Heart right ventricle (tissue), 16 donors: ENCODE measurements at places on chromosomes 16 and 17.
A peak's percentile ranks its signal among the peaks of the same experiment; 100 is the strongest.

GRCh38 chr17:81954131-81955057 lies 6.6 kb downstream of the NOTUM start:
- DNase-seq = no peak

DNA sequence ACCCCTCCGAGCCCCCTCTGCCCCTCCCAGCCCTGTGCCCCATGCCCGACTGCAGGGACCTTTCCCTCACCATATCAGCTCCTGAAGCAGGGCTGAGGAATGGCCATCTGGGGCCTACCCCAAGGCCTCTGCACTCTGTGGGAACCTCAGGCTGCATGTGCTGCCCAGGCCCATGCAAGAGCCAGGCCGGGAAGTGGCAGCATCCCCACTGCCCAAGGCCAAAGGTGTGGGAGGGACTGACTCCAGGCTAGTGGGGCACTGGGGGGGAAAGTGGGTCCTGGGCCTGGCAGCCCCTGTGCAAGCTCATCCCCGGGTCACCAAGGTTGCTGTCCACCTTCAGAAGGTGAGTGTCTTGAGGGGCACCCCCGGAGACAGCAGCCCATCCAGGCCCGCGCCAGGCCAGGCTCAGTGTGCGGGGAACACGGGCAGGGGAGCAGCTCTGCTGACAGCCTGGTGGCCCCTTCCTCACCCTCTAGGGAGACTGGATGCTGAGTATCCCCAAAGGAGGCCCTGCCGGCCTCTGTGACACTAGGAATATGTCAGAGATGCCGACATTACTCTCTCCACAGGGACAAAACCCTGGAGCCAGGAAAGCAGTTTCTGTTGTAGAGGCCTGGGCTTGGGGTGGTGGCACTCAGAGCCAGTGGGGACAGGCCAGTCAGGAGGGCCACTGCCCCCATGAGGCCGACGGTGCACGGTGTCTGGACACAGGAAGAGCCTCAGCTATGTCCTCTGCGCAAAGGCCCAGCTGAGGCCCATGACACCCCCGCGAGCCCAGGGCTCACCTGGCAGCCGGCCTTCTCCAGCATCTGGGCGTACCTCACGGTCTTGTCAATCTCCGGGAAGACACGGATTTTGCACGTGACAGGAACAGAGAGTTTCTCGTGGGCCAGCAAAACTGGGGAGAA lies 3.3 kb downstream of the DUS1L start:
- no peak for DNase-seq

DNA sequence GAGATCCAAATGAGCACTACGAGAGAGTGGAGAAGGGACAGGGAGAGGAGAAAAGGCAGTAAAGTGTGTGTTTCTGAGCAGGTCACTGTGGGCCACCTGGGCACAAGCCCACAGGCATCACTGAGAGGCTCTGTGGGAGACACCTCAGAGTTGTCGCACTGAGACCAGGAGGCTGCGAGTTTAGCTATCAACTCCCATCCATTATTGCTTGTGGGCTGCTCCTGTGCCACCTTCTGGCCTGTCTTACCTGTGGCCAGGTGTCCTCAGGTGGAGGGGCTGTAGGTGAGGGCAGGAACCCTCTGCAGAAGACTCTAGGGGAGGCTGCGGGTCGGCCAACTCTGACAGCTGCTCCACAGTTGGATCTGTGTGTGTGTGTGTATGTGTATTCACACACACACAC lies 2.5 kb upstream of the PRR29 start:
- DNase-seq = no peak

GRCh38 chr16:51231702-51232101 lies 80.6 kb upstream of the SALL1 start:
- DNase-seq = no peak

DNA sequence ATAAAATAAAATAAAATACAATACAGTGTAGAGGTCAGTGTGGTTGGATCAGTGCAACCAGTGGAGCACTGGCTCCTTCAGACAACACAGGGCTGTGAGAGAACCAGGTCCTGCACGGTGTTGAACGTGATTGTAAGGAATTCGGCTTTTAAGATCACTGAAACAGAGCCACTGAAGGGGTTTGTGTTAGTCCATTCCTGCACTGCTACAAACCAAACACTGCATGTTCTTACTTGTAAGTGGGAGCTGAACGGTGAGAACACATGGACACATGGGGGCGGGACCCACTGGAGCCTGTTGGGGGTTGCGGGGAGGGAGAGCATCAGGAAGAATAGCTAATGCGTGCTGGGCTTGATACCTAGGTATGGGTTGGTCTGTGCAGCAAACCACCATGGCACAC lies 193.2 kb upstream of the AXIN2 start:
- DNase-seq = no peak

- DNase-seq = no peak
Measured at GRCh38 chr16:49665482-49666230, 190.3 kb downstream of the ZNF423 start.

DNA sequence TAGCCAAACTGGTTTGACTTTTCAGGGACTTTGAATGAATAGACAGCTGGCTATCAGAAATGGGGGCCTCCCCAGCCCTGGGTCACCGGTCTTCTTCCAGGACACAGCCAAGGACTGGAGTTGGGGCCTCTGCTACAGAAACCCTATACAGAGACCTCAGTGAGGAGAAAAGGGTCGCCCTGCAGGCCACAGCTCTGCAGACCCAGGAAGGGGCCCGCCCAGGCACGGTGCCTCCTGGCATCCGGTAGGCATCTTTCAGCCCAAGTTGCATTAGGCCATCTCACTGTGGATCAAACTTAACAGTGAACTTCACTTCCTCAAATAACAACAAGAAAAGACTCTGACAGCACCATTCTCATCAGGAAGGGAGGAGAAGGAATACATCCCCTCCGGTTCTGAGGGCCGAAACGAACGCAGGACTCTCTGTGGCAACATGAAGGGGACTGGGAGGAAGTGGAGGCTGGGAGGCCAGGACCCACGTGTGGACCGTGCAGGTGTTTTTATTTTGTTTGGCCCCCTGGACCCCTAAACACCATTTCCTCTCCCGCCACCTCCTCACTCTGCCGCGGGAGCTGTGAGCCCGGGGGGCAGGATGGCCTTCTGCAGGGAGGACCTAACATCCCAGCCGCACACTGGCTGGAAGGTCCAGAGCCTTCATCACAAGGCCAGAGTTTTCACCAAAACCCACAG lies 7.2 kb downstream of the SLC38A10 start:
- DNase-seq = no peak

DNA sequence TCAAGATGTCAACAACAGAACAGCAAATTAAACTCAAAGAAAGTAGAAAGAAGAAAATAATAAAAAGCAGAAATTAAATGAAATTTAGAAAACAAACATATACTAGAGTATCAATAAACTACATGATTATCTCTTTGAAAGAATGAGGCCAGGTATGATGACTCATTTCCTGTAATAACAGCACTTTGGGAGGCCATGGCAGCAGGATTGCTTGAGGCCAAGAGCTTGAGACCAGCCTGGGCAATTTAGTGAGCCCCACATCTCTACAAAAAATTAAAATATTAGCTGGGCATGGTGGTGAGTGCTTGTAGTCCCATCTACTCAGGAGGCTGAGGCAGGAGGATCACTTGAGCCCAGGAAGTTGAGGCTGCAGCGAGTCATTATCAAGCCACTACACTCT lies 232.5 kb downstream of the RAB11FIP4 start:
- DNase-seq = no peak

DNA sequence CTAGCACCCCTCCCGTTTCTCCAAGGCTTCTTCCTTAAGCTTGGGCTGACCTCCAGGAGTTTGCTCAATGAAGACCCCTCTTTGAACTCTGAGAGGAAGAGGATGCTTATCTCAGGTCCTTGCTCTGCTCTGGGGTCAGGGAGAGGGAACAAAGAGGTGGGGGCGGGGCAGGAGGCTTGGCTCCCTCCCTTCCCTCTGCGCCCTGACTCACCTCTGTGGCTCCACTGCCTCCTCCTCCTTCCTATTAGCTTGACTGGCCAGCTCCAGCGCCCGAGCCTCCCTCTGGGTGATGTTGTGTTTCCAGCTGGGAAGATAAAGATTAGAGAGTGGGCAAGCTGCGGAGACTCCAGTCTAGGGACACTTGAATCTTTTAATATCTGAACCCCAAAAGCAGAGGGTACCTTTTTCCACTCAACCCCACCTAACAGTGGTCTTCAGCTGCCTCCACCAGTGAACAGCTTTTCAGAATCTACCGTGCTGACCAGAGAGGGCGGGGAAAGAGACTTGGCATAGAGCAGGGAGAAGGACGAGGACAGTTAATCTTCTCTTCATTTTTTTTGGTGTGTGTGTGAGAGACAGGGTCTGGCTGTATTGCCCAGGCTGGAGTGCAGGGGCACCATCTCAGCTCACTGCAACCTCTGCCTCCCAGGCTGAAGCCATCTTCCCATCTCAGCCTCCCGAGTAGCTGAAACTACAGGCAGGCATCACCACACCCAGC lies 6.7 kb downstream of the GIP start:
- DNase-seq = no peak

- DNase-seq = no peak
Measured at GRCh38 chr17:51640108-51640622, 379.8 kb downstream of the UTP18 start.

GRCh38 chr17:74868251-74868907 lies 4.4 kb downstream of the FDXR start:
- DNase-seq = no peak

GRCh38 chr17:50397919-50398285 lies 579 bp upstream of the LRRC59 start:
- DNase-seq = no peak

GRCh38 chr17:7480089-7480384 lies 606 bp upstream of the ZBTB4 start:
- DNase-seq = no peak

GRCh38 chr17:7574176-7574953 lies 5.1 kb upstream of the CD68 start:
- no peak for DNase-seq

DNA sequence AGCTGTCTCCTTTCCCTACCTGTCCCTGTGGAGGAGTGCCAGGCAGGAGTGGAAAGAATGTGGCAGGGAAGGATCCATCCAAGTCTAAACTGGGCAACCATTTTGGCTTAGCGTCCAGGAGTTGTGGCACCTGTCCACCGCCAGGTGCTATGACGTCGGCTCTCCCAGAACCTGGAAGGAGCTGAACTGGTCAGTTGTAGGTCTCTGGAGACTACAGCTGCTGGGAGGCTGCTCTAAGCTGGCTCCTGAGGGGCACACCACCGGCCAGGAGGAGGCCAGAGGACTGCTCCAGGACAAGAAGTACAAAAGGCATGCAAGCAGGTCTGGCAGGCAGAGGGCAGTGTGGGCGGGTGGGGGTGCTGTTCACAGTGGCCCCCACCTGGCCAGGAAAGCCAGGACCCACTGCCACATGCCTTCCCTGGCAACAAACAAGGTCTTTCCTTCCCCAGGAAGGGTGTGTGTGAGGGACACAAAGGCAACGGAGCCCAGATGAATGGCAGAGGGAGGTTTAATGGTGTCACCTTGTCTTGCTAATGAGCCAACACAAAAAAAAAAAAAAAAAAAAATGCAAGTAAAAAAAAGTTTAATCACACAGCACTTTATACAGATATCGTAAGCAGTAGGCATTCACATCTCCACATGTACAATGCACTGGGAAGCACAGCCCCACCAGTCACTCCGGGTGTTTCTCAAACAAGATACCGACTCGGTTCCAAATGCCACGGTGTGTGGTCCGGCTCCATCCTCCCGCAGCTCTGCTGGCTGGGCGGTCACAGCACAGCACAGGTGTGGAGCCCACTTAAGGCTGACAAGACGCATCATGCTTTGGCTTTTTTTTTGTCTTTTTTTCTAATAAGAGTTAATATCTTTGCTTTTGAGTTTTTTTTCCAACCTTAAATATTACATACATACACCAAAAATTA lies 4.8 kb downstream of the SPHK1 start:
- no peak for DNase-seq

- DNase-seq = no peak
Measured at GRCh38 chr17:51617986-51618385, 357.6 kb downstream of the UTP18 start.

DNA sequence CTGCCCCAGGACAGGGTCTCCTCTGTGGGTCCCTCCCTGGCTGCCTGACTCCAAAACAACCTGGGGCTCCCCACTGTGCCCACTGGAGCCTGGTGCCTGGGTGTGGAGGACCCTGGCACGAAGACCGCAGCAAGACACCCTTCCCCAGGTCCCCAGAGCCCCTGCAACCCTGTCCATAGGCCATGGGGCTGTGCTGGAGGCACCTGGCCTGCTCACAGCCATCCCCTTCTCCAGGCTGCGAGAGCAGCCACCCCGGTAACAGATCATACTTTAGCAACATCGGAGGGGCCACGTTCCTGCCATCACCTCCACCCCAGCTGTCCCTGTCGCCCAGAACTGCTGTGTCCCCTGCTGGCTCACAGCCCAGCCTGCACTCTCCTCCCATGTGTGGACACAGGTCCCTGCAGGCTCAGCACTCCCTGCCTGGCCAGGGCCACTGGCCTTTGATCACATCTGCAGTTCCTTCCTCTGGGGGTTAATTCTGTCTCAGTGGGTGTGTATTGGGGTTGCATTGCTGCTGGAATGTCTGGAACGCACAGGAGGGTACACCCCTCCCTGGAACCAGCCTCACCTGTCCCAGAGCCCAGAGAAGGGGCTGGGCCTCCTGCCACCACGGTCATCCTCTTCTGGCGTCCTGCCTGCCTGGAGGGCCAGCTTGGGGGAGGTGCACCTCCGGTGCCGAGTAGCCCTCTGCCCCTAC lies 12.2 kb downstream of the PPL start:
- DNase-seq = no peak

- DNase-seq = no peak
Measured at GRCh38 chr16:9469512-9469911, 378.1 kb downstream of the HAPSTR1 start.

DNA sequence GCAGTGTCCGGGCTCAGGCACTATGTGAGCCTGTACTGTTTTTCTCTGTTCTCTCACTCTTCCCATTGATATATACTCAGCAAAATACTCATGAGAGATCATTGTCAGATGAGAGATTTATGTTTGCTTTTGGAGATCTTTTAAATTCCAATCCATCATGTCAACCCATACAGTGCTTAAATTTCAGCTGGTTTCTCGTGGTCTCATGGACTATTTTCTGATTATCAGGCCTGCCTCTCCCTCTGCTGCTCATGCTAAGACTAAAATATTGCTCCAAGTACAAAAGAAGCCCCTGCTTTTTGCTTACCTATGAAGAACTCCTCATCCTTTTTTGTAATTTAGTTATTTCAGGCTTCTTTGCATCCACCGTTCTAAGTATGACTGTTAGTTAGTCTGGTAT lies 547.2 kb downstream of the KCNJ2 start:
- no peak for DNase-seq

GRCh38 chr17:50582741-50583140 lies 22.2 kb downstream of the CACNA1G start:
- peak; percentile 27 for DNase-seq

GRCh38 chr17:65058593-65058992 lies 2.1 kb upstream of the GNA13 start:
- DNase-seq = no peak

DNA sequence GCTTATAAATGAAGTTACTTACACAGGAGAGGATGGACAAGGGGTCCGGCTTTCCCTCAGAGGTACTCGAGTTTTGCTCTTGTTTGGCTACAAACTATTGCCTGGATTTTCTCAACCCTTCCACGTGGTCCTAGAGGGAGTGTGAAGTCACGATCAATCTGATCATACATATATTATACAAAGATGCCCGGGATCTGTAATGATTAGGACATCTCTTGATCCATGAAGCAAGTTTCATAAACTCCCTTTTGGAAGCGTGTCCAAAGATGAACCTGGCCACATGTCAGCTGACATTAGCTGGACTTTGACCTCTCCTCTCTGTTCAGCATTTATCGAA lies 2.3 kb upstream of the CDH11 start:
- no peak for DNase-seq

GRCh38 chr16:69852815-69853214 lies 90.7 kb downstream of the WWP2 start:
- no peak for DNase-seq
